ENCODE measurements at places on chromosomes 2 and 18.

- DNase-seq, result no peak
Observed at GRCh38 chr2:241465543-241465942, 42.8 kb downstream of the STK25 start.

GRCh38 chr2:107072150-107072940 is 186.4 kb upstream of the ST6GAL2 start:
- no peak for DNase-seq

DNA sequence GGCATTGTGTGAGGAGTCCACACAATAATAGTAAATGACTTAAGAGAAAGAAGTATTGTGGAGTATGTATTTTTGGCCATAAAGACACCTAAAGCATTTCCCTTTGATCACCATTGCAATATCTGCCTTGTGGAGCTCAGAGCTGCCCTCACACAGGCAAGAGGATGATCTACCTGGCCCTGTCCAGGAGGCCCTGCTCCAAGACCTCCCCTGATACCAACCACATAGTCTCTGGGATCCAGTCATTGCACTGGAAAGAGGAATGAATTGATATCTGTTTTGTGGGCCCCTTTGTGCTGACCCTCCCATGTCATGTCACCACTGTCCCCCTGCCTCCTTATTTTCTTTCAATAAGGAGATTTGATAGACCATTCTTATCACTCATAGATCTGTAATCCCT is 430.6 kb upstream of the TNP1 start:
- DNase-seq, result no peak

GRCh38 chr2:165074884-165075283 is 119.6 kb upstream of the SLC38A11 start:
- DNase-seq, result no peak

DNA sequence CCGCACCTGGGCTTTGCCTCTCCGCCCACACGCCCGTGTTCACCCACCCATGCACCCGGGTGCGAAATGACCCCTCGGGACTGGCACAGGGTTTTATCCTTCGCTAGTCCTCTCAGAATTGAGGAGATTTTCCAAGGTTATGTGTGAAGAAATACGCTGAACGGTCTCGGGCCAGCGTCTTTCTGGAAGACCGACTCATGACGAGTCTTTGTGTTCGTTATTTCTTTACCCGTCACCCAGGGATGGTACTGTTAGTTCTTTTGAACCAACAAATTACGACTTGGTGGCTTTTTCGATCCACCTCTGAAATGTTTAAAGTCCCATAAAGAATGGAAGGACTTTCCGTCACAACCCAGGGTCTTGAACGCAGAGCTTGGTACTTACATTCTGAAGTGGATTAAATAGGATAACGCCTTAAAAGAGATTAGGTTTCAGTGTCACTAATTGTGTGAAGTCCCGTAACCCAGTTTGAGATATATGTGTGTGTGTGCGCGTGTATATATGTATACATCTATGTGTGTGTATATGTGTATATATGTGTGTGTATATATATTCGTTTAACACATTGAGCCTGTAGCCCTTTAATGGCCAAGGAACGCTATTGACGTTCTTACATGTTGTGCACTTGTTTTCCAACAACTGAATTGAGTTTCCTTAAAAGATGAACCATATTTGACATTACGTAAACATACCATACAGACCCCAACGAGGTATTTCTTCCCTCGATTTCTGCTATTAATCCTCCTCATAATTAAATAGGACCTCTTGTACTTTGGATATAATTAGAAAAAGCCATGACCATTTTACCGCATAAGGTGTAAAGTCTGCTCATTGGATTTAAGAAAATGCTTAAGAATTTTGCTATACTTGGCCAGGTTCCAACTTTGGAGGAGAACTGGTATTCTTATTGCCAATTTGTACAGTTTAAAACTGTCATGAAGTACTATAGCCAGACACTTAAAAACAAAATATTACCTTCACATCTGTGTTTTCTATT is 889 bp downstream of the ZC3H15 start:
- DNase-seq, result no peak
